ENCODE measurements at places on chromosomes 1 and 21.

- no peak for DNase-seq
Observed at GRCh38 chr21:30935121-30935888, 53.9 kb upstream of the KRTAP11-1 start.

DNA sequence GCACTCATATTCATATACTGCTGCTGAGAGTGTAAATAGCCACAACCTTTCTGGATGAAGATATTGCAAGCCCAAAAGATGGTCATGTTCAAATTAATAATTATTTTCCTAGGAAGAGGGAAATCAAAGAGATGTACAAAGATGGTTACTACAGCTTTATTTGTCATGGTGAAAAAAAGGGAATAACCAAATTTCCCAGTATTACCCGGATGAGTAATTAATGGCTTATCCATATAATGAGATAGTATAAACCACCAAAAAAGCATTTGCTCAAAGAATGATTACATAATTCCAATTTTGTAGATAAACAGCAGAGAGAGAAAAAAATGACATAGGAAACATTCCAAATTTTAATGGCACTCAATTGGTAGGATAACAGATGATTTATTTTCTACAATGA is 165.6 kb downstream of the C1orf21 start:
- DNase-seq, result no peak

DNA sequence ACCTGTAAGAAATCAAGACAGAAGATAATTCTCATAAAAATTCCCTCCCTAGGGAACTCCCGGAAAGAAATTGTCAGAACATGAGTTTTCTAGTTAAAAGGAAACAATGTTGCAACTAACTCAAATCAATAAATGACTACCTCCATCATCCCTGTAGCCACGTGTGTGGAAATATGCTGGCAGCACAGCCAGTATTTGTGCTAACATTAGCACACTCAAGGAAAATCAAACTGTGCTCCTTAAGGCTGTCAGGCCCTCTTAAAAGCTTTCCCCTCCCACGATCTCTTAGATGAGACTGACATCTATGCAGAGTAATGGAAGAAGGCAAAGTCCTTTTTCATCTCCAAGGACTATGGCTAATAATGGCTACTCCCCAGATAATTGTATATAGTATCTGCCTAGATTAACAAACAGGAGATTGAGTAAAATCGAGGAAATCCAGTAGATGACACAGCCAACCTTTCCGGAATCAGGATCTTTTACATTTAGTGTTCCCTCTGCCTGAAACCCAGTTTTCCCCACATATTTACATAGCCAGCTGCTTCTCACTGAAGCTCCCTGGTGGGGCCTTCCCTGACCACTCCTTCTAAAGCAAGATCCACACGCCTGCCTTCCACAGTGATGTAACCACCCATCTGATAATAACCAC is 50.9 kb upstream of the NR5A2 start:
- no peak for DNase-seq

- no peak for DNase-seq
Observed at GRCh38 chr1:15191267-15191666, 37.7 kb downstream of the TMEM51 start.

GRCh38 chr1:157154940-157155514 is 16.8 kb upstream of the ETV3 start:
- peak; percentile 25 for DNase-seq

GRCh38 chr1:44489481-44489880 is 84.4 kb downstream of the RNF220 start:
- DNase-seq, result peak; percentile 12

DNA sequence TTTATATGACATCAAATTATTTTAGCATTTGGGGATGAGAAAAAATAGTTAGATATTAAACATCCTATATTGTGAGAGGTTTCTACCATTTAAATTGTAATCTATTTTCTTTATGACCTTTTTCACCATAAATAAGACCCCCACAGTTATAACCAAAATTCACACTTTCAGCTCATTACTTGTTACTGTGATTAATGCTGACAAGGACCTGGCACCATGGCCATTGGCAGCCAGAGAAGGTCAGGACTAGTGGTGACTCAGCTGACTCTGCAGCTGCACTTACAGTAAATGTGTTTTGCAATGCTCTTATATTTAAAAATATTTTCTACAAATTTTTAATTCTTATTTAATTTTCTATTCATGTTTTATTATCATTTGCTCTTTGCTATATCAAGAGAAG is 133.3 kb upstream of the C1orf105 start:
- no peak for DNase-seq

GRCh38 chr1:6803357-6803756 is 18.1 kb downstream of the CAMTA1 start:
- DNase-seq, result no peak

DNA sequence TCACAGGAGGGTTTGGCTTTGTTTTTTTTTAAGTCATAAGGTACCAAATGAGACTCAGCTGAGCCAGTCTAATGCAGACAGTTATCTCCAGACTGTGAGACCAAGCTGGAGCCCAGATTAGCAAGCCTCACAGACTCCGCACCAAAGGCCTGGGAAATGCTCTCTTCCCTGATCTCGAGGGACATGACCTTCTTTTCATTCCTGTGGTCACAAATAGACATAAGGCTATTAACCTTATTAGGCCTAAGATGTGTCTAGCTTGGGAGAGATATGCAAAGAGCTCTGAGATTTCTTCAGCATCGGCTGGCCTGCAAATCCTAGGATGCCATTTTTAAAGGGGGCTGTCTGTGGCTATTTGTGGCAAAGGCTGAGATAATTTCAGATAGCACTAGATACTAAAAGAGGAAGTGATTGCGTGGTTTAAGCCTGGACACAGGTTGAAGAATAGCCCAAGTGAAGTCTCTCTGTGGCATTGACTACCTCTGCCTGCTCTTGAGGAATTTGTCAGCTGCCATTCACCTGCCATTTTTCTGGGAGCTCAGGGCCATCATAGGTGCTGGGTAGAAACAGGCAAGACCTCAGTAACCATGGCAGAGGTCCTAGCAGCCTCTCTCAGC is 301.3 kb downstream of the SIPA1L2 start:
- DNase-seq, result no peak

- DNase-seq, result no peak
Observed at GRCh38 chr1:14578156-14578555, 20.3 kb upstream of the KAZN start.

- no peak for DNase-seq
Observed at GRCh38 chr1:19091196-19091953, 118.7 kb downstream of the UBR4 start.

DNA sequence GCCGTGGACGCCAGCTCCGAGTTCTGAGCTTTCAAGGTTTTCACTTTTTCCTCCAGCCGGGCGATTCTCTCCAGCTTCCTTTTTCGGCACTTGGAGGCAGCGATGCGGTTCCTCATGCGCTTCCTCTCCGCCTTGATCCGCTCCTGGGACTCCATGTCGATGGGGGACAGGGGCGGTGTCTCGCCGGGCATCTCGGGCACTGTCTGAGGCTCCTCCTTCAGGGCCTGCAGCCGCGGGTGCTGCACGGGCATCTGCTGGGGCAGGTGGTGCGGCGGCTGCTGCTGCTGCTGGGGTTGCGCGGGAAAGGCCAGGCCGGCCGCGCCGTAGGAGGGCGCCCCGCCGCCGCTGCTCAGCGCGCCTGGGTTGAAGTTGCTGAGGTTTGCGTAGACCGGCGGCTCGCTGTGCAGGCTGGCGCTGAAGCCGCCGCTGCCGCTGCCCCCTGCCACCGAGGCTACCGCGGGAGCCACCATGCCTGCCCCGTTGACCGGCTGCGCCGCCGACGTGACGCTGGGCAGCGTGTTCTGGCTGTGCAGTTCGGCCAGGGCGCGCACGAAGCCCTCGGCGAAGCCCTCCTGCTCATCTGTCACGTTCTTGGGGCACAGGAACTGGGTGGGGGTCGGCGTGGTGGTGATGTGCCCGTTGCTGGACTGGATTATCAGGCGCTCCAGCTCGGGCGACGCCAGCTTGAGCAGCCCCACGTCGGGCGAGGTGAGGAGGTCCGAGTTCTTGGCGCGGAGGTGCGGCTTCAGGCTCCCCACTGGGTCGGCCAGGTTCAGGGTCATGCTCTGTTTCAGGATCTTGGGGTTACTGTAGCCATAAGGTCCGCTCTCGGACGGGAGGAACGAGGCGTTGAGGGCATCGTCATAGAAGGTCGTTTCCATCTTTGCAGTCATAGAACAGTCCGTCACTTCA is 1.4 kb downstream of the JUN start:
- peak; percentile 48 for DNase-seq

DNA sequence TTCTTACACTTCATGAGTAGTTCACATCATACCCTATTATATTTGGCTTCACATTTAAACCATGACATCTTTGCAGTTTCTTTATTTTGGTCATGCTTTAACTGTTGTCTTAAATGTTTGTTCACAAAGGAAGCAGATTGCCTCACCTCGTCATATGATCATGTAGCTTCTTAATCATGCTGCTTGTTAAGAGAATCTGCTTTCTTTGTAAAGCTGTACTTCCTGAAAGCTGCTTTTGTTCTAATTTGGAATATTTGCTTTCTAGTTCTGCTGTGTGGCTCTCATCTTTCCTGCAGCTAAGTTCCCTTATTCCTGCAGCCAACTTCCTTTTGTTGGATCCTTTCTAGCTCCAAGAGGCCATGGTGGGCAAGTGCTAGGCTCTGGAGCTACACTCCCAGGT is 62.9 kb upstream of the SIM2 start:
- DNase-seq, result no peak

DNA sequence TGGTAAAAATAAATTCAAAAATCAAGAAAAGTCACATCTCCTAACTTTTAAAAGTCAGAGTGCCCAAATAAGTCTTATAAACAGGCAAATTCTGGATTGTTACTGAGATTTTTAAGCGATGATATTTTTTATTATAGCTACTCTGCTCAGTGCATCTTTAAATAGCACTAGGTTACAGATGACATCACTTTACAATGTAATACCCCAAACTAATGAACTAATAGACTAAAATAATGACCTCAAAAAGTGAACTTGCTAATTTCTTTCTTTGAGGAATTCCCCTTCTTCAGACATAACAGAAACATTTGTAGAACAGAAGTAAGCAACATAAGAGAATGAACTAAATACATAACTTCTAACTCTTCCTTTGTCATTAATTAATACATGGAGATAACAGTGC is 33.0 kb upstream of the ACTA1 start:
- DNase-seq, result no peak

GRCh38 chr1:92343061-92343460 is 44.2 kb downstream of the RPAP2 start:
- no peak for DNase-seq

- no peak for DNase-seq
Observed at GRCh38 chr21:34372321-34372720, 3.0 kb upstream of the SMIM11 start.

GRCh38 chr1:2431518-2431917 is 19.2 kb upstream of the PEX10 start:
- no peak for DNase-seq

DNA sequence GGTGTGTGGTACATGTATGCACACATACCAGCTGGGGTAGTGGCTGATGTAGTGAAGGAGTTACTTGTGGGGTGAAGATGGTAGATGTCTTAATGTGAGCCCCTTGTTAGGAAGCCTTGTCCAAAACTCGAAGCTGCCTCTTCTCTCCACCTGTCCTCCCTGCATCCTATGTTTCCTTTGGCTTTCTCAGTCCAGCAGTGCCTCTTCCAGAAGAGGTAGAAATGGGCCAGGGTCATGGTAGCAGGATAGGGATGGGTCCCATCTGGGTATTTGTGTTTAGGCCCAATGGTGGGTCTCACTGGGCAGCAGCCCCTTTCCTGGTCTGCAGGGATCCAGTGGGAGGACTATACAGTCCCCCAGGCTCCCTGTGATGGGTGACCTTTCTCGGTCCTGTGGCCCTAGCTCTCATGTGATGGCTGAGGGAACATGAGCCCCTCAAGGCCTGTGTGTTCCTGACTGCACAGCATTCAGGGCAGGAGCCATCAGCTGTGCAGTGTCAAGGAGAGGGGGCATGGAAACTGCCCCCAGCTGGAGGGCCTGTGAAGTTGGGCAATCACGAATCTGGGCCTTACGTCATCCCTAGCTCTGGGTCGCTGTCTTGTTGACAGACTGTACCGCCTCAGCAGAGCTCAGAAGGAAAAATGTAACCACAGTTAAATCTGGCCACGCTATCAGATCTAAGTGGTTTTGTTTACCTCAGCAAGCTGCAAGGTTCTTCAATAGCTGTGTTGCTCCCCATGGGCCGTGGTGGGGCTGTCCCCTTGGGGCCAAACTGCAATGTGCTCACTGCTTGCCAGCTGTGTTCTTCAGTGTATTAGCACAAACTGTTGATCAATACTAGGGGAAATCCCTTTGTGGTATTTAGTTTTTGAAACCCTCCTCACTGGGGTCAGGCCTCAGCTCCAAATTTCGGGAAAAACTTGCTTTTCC is 82.7 kb downstream of the NOS1AP start:
- DNase-seq, result no peak

- no peak for DNase-seq
Observed at GRCh38 chr1:154773551-154773950, 96.5 kb downstream of the KCNN3 start.

GRCh38 chr1:4126731-4127591 is 226.9 kb upstream of the C1orf174 start:
- DNase-seq, result no peak

DNA sequence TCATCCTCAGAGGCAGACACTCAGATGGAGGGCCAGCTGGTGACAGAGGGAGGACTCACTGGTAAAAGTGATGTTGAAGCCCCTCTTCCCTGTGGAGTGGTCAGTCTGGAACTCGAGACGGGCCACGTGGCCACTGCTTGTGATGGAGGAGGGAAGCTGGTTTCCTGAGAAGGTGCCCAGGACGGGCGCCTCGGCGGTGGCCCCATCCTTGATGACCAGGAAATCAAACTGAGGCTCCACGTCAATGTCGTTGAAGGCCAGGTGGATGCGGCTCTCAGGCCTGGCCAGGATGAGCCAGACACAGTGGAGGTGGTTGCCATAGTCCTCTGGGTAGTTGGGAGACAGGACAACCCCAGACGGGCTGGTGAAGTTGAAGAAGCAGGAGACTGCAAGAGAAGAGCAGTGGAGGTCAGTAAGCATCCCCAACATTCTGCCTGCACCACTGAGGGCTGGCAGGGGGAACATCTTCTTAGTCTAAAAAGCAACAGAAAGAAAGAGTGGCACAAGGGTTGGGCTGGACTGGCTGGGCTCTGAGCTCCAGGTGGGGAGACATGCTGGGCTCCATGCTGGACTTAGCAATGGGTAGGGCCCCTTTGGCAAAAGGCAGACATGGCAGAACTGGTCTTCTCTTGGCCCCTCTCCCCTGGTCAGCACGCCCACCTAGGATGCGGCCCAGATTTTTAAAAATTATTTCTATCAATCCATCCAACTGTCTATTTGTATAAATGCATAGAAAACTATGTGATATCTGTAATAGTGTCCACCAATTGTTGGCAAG is 120.5 kb upstream of the HMGB4 start:
- no peak for DNase-seq

DNA sequence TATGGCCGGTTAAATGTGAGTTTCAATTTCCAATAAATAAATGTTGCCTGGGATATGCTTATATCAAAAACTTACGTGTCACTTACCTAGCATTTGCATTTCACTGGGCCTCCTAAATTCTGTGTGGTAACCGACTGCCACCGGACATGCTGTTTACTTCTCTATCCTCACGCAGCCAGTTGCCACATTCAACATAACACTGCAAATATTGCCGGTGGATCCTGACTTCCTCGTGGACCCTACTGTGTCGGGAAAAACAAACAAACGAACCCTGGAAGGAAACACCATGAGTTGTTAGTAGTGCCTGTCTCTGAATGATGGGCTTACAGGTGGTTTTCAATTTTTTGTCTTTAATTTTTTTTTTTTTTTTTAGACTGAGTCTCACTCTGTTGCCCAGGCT is 54.1 kb downstream of the RIPK4 start:
- no peak for DNase-seq

Measured in foreskin keratinocyte (primary cell).